ENCODE measurements at places on chromosomes 2 and 18.
A peak's percentile ranks its signal among the peaks of the same experiment; 100 is the strongest.

- ATAC-seq: no peak
These were observed 80.9 kb downstream of the SP100 start for GRCh38 chr2:230496891-230497290.

DNA sequence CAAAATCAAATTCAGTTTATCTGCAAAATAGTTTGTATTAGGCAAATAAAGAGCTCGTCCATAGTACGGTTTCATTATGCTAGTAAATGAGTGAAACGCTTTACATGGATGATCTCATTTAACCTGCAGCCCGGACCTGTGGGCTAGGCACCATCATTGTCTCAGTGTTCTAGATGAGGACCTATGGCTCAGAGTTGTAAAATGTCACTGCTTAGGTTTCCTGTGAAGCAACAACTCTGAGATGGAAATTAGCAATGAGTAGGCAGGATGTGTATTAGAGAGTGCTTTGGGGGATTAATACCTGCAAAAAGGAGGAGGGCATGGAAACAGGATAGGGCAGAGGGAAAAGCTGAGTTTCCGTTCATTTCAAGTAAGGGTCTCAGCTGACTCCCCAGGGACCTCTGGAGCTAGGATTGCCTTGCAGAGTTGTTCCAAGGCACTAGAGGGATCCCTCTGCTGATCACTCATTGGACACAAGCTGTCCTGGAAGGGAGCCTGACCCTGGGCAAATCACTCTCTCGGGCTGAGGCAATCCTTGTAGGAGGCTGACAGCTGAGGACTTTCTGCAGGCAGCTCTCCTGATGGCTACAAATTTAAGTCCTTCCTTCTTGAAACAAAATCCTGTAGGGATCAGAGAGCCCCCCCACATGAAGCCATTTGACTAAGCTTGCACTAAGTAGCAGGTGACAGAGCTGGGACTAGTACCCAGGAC, 58.8 kb upstream of the SIX2 start:
- ATAC-seq: no peak

- ATAC-seq: no peak
These were observed 122.5 kb downstream of the ICOS start for GRCh38 chr2:204059016-204059415.

DNA sequence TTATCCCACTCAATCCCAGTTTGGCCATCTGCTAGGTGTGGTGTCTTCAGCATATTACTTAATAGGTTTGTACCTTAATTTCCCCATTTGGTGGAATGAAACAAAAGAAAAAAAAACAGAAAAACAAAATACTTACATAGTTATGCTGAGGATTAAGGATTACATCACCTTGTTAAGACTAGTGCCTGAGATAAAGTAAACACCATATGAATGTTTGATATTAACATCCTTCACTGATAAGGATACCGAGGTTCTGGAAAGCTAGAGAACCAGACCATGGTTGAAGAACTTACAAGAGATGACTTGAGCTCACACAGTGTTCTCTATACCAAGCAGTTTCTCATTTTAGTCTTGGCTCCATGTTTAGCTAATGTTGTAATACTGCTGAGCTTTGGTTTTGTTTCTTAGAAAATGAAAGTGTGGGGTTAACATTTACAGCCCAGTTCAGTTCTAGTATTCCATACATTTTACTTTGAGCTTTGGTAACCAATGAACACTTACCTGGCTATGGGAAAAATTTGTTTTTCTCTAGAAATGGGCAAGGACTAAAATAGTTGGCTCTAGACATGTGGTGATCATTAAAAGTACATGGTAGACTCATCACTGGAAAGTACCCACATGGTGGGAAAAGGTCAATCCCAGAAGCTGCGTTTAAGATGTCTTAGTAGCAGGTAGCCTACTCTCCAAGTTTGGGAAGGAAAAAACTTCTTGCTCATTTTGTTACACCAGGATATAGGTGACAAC, 5.8 kb upstream of the GPD2 start:
- ATAC-seq: no peak

- no peak for ATAC-seq
These were observed 93.9 kb upstream of the RMDN2 start for GRCh38 chr2:37831081-37831780.

- no peak for ATAC-seq
These were observed 30.4 kb downstream of the TRABD2A start for GRCh38 chr2:84850471-84850870.

DNA sequence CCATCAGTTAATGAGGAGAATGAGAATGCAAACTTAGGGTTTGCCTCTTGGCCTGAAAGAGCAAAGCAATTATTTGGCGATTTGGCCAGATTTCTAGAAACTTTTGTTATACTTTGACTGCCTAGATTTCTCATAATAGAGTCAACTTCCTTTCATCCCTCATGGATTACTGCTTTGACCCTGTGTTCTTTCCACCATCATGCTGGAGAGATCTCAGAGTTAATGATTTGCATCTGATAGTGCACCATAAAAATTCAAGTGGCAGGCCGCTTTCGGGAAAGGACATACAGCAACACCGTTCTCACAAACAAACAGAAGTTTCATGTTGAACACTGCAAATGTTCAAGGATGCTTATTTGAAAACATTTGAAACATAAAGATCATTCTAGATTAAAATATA, 143.7 kb upstream of the ZFP36L2 start:
- ATAC-seq: no peak

- peak; percentile 38 for ATAC-seq
These were observed 14.3 kb upstream of the STAM2 start for GRCh38 chr2:152189622-152190495.

All from activated CD4-positive, CD25-positive, alpha-beta regulatory T cell treated with anti-CD3 and anti-CD28 coated beads, Interleukin-2, amount 50 U/mL, for 24 hours (primary cell).